ENCODE measurements at places on chromosomes 12 and 14. TPM values are rescaled to one million over a fixed set of nuclear protein-coding genes. Genes with fewer than 3 reads are reported as not detected.

Gene RAB3IP
- 61.0 TPM for total RNA-seq

- DNase-seq: peak; percentile 63
Observed at GRCh38 chr12:53190108-53190729, 9.5 kb upstream of the CSAD start.

- DNase-seq: no peak
Observed at GRCh38 chr14:43983721-43984120, 523.4 kb downstream of the FSCB start.

DNA sequence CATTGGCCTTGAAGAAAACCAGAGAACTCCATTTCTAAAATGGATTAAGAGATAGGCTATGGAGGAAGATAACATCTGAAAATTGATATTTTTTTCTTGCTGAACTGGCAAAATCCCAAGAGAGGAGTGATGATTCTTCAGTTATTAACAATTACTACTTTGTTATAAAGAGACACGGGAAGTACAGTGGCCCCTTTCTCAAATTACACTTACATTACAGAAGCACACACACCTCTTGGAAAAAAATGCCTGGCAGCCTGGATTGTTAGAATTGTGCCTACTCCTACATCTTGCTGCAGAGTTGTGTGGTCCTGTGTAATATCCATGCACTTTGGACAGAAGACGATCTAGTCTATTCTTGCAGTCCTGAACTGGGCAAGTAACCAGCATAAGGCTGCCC lies 71.7 kb downstream of the TGFB3 start:
- DNase-seq: no peak

DNA sequence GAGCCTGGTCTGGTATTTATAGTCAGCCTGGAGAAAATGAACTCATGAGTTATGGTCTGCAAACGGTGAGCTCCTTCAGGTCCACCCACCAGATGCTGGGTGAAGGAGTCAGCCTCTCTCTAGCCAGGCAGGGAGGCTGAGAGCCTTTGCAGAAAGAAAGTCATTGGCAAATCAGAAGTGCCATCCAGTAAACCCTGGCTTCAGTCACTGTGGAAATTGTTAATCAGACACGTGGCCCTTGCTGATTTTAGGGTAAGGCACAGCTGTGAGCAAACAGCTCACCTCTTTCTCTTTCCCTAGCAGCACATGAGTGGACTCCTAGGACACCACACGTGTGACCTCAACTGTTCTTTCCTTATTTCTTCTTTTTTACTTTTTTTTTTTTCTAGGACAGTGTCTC lies 44.9 kb downstream of the CHST11 start:
- DNase-seq: peak; percentile 24

- DNase-seq: no peak
Observed at GRCh38 chr12:59115995-59116394, 195.7 kb upstream of the LRIG3 start.

GRCh38 chr12:5521456-5522325 lies 89.8 kb downstream of the NTF3 start:
- no peak for DNase-seq

DNA sequence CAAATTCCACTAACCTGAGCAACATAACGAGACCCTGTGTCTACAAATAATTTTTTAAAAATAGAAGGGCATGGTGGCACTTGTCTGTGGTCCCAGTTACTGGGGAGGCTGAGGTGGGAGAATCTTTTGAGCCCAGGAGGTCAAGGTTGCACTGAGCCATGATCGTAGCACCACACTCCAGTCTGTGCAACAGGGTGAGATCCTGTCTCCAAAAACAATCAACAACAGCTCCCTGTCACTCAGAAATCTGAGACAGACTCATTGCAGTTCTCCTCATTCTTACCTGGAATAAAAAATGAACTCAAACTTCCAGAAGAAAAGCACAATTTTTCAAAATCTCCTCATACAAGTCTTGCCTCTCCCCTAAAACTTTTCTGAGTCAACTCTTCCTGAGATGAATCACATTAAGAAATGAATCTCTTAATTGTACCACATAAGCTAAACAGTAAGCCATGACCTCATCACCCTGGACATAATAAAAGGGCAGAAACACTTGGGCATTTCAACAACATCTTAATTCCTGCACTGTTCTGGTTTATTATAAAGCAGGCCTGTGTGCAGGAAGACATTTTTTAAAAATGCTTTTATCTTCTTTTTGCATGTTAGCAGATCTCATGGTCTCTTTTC lies 214.3 kb upstream of the CDKN3 start:
- no peak for DNase-seq

DNA sequence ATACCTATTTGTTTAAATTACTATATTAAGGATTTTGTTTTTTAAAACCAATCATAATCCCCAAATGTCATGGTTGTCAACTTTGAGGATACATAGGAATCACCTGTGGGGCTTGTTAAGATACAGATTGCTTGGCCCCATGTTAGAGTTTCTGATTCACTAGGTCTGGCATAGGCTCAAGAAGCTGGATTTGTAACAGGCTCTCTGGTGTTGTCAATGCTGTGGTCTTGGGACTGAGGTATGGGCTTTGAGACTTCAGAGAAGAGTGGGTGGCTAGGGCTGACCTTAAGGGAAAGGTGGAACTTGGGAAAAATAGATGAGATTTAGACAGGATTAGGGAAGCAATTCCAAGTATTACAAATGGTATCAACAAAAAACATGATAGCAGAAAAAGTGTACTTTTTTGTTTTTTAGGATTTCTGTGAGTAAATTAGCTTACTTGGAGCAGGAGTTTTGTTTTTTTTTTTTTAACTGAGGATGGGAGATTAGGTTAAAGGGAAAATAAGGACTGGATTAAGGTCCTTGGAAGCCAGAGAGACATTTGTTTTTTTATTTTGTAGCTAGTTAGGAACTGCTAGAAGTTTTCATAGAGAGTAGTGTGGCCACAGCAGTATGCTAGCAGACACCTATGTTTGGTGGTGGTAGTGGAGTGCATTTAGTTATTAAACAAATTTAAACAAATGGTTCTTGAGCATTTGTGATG lies 88.6 kb downstream of the RAD51B start:
- DNase-seq: no peak

DNA sequence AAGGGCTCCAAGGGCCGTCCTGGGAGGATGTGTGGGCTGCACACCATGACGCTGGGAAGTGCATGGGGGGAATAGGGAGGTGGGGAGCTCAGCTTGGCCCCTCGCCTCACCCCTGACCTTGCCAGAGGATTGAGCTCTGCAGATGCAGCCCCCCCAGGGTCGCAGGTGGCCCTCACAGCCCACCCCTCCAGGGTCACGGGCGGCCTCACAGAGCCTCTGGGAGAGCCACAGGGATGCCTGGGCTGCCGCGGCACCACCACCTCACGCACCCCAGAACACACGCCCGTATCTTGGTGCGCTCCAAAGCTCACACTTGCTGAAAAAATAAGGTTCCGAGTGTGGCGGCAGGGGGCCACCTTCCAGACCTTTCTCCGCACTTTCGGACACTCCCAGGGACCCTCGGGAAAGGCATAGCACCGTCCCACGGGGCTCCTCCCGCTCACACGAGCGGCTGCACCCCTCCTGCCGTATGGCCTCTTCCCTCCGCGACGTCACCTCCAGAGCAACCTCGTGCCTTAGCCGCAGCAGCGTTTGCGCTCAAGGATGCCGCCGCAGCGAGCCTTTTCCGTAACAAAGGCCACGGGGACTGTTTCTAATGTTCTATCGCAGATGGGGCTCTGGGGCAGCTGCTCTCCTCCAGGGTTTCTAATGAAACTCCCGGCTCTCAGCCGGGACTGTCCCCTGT lies 9.9 kb upstream of the FBRSL1 start:
- DNase-seq: no peak
